ENCODE measurements at places on chromosomes 5 and 9. TPM values are rescaled to one million over a fixed set of nuclear protein-coding genes. Genes with fewer than 3 reads are reported as not detected.
A peak's percentile ranks its signal among the peaks of the same experiment; 100 is the strongest.

The PCDHGA3 gene
- not detected for total RNA-seq

The CDC37L1 gene
- total RNA-seq, result 9.3 TPM

The FOXD4L6 gene
- not detected for total RNA-seq

GRCh38 chr5:123865641-123866040 lies 353.7 kb downstream of the CSNK1G3 start:
- no peak for DNase-seq

DNA sequence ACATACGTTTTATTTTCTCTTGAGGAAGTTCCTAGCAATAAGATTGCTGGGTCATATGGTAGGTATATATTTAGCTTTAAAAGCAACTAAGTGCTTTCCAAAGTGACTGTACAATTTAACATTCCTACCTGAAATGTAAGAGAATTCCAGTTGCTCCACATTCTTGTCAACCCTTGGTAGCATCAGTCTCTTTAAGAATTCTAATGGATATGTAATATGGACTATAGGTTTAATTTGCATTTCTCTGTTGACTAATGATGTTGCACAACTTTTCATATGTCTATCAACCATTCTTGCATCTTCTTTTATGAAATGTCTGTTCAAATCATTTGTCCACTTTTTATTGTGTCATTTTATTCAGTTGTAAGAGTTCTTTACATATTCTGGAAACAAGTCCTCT lies 6.7 kb upstream of the RASEF start:
- no peak for DNase-seq

DNA sequence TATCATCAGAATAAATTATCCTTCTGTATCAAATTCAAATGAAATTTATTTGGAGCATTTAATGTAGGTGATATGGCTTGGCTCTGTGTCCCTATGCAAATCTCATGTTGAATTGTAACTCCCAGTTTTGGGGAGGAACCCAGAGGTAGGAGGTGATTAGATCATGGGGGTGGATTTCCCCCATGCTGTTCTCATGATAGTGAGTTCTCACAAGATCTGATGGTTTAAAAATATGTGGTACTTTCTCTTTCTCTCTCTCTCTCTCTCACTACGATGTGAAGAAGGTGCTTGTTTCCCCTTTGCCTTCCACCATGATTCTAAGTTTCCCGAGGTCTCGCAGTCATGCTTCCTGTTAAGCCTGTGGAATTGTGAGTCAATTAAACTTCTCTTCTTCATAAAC lies 678.4 kb upstream of the RGMB start:
- DNase-seq, result no peak

- no peak for DNase-seq
Observed at GRCh38 chr5:10711562-10711961, 49.5 kb downstream of the DAP start.

DNA sequence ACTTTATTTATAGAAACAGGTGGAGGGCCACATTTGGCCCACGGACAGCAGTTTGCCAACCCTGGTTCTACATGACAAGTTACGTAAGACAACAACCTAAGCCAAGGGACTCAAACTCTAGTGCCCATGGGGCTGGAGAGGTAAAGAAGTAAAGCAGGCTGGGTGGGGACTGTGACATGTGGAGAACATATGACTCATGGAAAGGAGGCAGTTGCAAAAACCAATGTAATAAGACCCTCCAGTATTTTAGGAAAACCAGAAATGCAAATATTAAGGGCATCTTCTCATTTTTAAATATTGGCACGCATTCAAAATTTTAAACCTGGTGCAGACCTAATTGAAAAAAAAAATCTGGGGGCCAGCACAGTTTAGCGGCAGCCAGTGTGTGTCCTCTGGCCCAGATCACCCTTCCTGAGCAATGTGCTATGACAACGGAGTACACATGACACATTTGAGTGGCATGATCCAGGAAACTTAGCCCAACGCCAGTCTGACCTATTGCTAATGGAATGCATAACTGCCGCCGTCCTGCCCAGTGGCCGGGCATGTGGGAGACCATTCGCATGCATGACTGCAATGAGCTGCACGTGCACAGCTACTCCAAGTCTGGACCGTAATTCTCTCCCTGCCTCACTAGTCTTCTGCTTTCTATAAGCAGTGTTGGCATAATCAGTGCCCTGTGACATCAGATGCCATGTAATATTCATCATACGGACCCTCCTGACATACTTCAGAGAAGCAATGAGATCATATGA lies 97.2 kb downstream of the SH3TC2 start:
- no peak for DNase-seq

DNA sequence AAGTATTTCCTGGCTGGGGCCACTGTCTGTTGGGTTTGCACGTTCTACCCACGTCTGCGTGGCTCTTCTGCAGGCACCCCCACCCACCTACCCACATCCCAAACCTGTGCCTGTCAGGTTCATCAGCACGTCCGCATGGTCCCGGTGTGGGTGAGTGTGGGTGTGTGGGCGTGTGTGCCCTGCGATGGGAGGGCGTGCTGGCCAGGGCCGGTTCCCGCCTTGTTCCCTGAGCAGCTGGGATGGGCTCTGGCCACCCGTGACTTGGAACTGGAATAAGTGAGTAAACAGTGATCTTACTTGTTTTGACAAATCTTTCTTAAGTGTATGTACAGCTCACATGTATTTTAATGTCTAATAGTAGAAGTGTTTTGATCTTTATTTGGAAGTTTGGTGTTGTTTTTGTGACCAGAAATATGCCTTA lies 20.4 kb downstream of the ERGIC1 start:
- no peak for DNase-seq

DNA sequence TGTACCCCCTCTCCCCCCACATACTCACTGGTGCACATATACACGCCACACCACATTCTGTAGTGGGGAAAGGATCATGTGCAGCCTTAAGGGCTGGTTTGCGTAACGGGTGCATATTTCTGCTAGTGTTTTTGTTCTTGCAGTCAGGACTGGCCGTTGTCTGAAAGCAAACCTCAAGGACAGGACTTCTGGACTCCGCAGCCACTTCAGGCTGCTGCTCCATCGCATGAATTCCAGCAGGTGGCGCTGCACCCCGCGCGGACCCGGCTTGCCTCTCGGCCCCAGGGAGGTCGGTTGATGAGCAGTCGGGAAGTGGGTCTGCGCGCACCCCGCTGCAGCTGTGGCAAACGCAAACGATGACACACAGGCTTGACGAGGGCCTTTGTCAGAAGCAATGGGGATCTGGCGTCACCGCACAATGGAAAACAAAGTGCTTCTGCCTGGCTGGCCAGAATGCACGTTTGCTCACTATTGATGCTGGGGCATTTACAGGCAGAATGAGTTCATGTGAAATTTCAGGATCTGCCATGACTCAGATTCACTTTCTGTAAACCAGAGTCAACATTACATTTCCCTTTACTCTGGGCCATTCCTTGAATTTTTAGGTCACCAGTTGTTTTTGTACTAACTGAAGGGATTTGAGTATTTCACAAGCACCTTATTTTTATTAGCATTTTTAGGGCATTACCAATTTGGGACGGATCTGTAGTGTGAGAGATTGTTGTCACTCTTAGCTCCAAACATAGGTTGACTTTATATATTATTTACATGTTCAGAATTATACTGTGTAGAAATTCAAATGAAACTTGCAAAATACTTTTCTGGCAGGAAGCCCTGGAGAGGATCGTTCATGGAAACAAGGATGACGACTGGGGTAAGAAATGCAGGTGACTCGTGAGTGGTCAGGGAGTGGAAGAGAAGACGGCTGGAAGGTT lies 36.4 kb upstream of the GLRX start:
- peak; percentile 93 for DNase-seq

Measured in activated T-cell treated with anti-CD3 and anti-CD28 coated beads, Interleukin-2, amount 50 U/mL, for 72 hours (primary cell).